ENCODE measurements at places on chromosomes 2 and 18. TPM values are rescaled to one million over a fixed set of nuclear protein-coding genes. Genes with fewer than 3 reads are reported as not detected.

The CWC22 gene
- total RNA-seq: 16.5 TPM

The RAMP1 gene
- 4.0 TPM for total RNA-seq

The PSTPIP2 gene
- 7.2 TPM for total RNA-seq

DNA sequence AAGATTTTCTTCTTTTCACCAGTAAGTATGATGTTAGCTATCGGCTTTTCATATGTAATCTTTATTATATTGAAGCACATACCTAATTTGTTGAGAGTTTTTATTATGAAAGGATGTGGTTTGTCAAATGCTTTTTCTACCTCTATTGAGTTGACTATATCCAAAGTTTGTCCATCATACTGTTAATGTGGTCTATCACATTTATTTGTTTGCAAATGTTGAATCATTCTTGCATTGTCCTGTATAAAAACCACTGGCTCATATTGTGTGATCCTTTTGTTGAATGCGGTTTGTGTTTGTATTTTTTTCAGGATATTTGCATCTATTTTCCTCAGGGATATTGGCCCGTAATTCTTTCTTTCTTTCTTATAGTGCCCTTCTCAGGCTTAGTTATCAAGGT is 675.5 kb downstream of the NUP35 start:
- no peak for DNase-seq

The FMNL2 gene
- total RNA-seq: 25.6 TPM

DNA sequence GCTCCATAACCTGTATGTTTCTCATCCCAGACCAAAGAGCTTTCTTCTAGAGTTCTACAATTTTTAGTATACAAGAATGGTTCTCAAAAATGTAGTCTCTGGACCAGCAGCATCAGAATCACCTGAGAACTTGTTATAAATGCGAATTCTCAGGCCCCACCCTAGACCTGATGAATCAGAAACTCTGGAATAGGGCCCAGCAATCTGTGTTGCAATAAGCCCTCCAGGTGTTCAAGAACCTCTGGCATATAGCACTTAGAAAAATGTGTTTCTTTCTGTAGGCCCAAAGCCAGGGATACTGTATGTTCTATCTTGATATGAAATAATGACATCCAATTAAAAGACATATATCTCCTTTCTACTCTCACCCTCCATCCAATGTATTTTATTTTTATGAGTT is 10.4 kb downstream of the PAIP2B start:
- DNase-seq: no peak

The CD8A gene
- total RNA-seq: not detected
